ENCODE measurements at places on chromosomes 5 and 9. TPM values are rescaled to one million over a fixed set of nuclear protein-coding genes. Genes with fewer than 3 reads are reported as not detected.

DNA sequence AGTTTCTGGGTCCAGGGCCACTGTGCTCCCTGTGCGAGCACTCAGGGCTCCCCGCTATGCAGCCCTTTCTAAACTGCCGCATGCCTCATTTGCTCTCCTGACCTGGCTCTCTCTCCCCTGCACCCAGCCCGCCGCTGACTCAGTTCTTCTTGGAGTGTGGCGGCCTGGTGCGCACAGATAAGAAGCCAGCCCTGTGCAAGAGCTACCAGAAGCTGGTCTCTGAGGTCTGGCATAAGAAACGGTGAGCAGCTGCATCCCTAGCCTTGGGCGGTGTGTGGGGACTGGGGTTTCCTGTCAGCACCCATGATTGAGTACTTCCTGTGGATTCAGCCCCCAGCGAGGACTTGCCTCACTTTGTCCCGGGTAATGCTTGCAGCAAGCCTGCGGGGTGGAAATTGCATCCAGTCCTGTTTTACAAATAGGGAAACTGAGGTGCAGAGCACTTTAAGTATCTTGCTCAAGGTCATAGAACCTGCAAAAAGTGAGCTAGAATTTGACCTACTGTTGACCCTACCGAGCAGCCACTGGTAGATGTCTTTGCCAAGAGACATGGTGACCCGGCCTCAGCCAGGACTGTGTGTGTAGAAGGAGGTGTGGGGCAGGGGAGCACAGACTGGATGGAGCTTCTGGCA is 27.9 kb downstream of the USP20 start:
- no peak for DNase-seq

The SOX30 gene
- 0.42 TPM for polyA plus RNA-seq

- DNase-seq = no peak
Observed at GRCh38 chr5:144333336-144333920, 162.8 kb downstream of the KCTD16 start.

DNA sequence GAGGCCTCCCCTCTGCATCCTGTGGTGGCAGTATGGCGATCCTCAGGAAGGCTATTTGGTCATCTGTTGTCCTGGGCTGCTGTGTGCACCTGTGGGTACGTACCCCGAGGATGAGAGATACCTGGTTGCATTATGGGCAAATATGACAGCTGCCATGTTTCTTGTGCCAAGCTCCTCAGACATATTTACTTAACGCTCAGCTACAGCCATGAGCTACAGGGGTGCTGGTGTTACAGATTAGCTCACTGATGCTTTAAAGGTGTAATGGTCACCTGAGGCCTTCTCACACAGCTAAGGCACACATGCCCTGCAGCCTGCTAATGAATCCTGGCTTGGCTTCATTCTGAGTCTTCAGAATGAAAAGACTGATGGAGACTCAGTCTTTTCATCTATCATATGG is 12.0 kb downstream of the NDST1 start:
- DNase-seq = no peak

DNA sequence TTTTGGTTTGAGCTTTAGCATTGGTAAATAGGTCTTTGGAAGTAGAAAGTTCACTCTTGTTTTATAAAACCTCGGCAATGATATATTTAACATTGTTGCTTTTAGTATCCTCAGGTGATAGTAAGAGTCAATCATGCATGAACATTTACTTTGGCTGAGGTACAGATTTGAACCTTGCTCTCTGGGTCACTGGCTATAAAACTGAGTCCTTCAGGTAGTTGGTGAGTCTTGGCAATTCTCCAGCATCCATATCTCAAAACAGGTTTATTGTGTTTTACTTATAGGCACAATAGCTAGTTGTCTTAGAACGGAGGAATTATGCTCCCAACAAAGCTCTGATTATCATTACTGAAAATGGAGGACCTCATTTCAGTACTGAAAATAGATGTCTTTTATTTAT is 75.1 kb downstream of the MAT2B start:
- DNase-seq = no peak

GRCh38 chr5:172274951-172275753 is 8.4 kb downstream of the UBTD2 start:
- no peak for DNase-seq

The GPX3 gene
- 45.0 TPM for polyA plus RNA-seq

DNA sequence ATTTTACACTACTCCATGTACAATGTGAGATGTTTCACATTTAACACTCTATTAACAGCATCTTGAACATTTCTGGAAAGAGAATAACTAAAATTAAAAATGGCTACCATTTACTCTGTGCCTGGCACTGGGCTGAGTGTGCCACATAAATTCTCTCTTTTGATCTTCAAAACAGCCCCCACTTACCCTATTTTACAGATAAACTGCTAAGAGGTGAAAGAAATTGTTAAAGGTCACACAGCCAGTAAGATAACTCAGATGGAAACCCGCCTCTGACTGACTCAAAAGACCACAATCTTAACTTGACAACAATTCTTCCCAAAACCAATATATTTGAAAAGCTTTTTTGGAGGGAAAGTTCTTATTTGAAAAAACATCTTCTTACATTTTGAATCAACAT is 97.3 kb downstream of the MAPKAP1 start:
- no peak for DNase-seq

GRCh38 chr5:68673823-68674180 is 420.0 kb upstream of the SLC30A5 start:
- DNase-seq = no peak
